ENCODE measurements at places on chromosomes 4 and X. TPM values are rescaled to one million over a fixed set of nuclear protein-coding genes. Genes with fewer than 3 reads are reported as not detected.

The HPSE gene
- 2.6 TPM for total RNA-seq

The DCUN1D4 gene
- 74.3 TPM for total RNA-seq

The AFM gene
- not detected for total RNA-seq

The ALB gene
- not detected for total RNA-seq

The RNF212 gene
- 9.5 TPM for total RNA-seq

The SH3D19 gene
- 125 TPM for total RNA-seq

The CRMP1 gene
- under 0.01 TPM for total RNA-seq

The CABS1 gene
- total RNA-seq, result not detected

The INTS12 gene
- 20.0 TPM for total RNA-seq

The RHOXF2B gene
- total RNA-seq, result not detected

The MTMR8 gene
- total RNA-seq, result 1.7 TPM

The TREX2 gene
- 1.3 TPM for total RNA-seq

The DDX53 gene
- not detected for total RNA-seq

The NALF2 gene
- total RNA-seq, result not detected

The GRIA3 gene
- 11.9 TPM for total RNA-seq

The SMARCA1 gene
- 79.2 TPM for total RNA-seq

The SULT1B1 gene
- total RNA-seq, result under 0.01 TPM

The MOSPD2 gene
- total RNA-seq, result 19.2 TPM

The DCLK2 gene
- 11.8 TPM for total RNA-seq

The MSL3 gene
- total RNA-seq, result 22.3 TPM

The XK gene
- 0.22 TPM for total RNA-seq

The CXXC4 gene
- not detected for total RNA-seq

The ZNF630 gene
- total RNA-seq, result 2.0 TPM

The DKK2 gene
- 0.32 TPM for total RNA-seq

The GYG2 gene
- 1.5 TPM for total RNA-seq

The GAGE1 gene
- total RNA-seq, result not detected

The NDUFC1 gene
- 38.2 TPM for total RNA-seq

The TET2 gene
- 18.1 TPM for total RNA-seq

The ASMT gene
- not detected for total RNA-seq

The ATP2B3 gene
- under 0.01 TPM for total RNA-seq

The TNIP3 gene
- 0.13 TPM for total RNA-seq

The PAGE2B gene
- not detected for total RNA-seq

The NEIL3 gene
- total RNA-seq, result 8.2 TPM

The MAOB gene
- 3.8 TPM for total RNA-seq

The NXF2 gene
- total RNA-seq, result not detected

The NOX1 gene
- total RNA-seq, result not detected

The ADH1B gene
- total RNA-seq, result 3.2 TPM

The CPE gene
- total RNA-seq, result 18.2 TPM

The DTHD1 gene
- not detected for total RNA-seq

The UBQLN2 gene
- total RNA-seq, result 13.7 TPM

The IL13RA2 gene
- total RNA-seq, result 20.0 TPM

The NXF3 gene
- total RNA-seq, result 0.26 TPM

The HOPX gene
- 5.6 TPM for total RNA-seq

The MAGEC2 gene
- not detected for total RNA-seq

The GSPT2 gene
- 11.8 TPM for total RNA-seq

The ZNF41 gene
- 10.9 TPM for total RNA-seq

The MAB21L2 gene
- total RNA-seq, result 27.1 TPM

The TENM3 gene
- 1.1 TPM for total RNA-seq

The PPP1R3F gene
- total RNA-seq, result 2.7 TPM

The UGT2B10 gene
- not detected for total RNA-seq

The TLR7 gene
- not detected for total RNA-seq

The NMU gene
- total RNA-seq, result 0.13 TPM

The SYNPO2 gene
- 6.4 TPM for total RNA-seq

The ADRA2C gene
- total RNA-seq, result 0.65 TPM
